ENCODE measurements at places on chromosomes 7 and 10.

- DNase-seq: no peak
These were observed 184.5 kb upstream of the SHH start for GRCh38 chr7:155996718-155997280.

DNA sequence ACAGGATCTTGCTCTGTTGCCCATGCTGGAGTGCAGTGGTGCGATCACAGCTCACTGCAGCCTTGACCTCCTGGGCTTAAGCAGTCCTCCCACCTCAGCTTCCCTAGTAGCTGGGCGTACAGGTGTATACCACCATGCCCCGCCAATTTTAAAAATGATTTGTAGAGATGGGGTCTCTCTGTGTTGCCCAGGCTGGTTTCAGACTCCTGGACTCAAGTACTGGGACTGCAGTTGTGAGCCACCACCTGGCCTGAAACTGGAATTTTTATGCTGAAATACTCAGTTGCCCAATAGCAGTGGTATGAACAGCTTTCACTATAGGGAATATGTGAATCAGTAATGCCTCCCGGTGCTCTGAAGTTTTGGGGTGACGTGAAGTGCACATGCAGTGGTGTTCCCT lies 7.6 kb downstream of the ZRANB1 start:
- DNase-seq: no peak

GRCh38 chr10:99815621-99816020 lies 33.2 kb downstream of the ABCC2 start:
- no peak for DNase-seq

GRCh38 chr7:99128076-99128950 lies 15.6 kb downstream of the SMURF1 start:
- DNase-seq: no peak

DNA sequence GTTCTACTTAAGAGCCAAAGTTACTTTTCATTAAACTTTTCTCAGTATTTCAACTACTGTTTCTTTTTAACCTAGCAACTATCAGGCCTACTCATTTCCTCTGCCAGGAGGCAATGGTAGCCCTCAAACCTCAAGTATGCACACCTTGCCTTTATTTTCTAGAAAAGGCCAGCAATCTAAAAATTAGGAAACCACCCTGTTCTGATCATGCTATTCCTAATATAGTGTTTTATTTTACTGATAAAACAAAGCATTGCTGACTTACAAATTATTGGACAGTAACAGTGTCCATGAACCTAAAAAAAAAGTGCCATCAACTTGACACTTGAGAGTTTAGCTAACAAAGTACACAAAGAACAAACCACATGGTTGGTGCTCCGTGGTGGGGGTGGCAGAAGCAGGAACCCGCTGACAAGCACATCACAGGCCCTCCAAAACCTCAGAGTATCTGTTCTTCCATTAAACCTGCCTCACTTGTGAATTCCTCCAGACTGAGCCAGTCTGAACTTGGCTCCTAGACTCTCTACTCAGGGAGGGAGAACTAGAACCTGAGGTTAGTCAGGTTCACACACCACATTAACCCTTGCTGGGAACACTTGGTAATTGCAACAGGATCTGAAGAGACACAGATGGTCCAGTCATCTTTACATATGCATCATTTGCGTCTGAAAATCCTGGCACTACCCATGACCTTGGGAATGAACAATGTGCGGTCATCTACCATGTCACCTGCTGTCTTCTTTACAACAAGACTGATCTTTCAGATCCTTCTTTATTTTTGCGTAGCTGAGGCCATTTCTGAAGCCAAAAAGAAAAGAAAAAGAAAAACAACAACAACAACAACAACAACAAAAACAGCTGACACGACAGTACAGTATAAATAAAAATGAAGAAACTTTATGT lies 31.9 kb downstream of the PIP4K2A start:
- DNase-seq: no peak

DNA sequence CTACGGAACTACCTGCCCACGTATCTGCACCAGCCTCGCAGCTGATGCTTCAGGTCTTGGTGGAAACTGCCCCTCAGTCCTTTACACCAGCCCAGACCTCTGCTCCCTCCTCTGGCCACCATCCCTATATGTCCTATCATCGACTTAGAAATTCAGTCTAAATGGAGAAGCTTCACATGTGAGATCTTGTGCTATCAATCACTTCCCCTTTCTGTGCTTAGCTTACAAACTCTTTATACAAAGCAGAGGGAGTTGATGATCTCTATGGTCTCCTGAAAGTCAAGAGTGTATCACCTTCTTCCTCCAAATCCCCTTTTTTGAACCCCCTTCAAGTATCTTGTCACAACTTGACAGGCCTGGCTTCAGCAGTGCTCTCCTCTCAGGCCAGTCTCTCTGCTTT lies 30.7 kb downstream of the ZNF777 start:
- DNase-seq: no peak

DNA sequence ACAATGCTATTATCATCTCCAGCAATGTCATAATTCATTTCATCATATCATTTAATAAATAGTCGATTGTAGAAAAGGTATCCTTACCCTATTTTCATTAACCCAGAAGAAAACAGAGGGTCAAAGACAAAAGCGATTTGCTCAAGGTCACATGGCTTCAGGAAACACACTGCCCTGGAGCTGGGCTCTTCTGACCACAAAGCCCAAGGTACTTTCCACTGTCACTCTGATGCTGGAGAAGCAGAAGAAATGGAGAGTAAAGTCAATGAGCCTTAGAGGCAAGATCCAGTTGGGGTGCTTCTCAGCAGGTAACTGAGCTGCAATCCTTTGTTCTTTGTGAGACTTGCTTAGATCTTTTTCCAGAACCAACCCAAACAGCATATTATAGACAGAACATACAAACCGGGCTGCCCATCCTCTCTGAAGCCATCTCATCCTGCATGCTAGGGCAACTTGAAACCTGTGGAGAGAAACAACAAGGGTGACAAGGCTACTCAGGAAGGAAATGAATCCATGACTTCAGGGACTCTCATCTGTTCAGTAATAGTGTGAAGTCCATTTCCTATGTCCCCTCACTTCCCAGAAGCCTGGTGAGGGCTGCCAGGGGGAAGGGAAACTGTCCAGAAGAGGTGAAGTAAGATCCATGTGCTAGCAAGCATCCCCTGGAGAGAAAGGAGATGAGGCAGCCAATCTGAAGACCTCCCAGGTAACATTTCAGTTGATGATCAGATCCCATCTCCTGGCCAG lies 148.6 kb upstream of the SVIL start:
- DNase-seq: no peak

DNA sequence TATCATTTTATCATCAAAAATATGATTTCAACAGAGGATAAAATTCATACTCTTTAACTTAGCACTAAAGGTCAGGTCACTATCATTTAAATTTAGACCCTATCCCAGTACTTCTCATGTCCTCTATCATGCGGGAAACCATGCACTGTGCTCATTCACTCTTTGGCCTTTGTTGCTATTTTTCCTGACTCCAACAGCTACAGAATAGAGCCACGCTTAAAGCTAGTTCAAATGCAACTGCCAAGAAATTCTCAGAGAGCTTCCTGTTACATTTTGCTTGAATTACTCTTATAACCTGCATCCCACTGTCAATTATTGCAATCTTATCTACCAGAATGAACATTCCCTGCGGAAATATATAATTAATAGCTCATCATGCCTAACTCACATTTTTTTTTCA lies 58.3 kb downstream of the SEMA3A start:
- no peak for DNase-seq

- no peak for DNase-seq
These were observed 464.0 kb upstream of the AUTS2 start for GRCh38 chr7:69134316-69134715.

GRCh38 chr7:71595176-71595575 lies 463.2 kb downstream of the GALNT17 start:
- DNase-seq: no peak

DNA sequence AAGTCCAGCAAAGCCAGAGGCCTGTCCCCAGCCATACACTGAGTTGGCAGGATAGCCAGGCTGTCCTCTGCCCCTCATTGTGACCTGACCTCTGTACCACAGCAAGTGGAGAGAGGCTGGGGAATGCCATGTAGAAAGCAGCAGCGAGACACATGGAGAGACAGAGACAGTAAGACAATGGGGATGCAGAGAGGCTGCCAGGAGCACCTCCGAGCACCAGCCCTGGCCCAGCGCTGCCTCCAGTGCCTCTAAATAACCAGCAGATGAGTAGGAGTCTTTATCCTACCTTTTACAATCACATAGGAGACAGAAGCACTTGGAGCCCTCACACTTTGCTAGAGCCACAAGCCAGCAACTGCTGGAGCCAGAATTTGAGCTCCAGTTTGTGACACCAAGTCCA lies 8.1 kb downstream of the GDF2 start:
- DNase-seq: no peak

GRCh38 chr7:52518869-52519268 lies 516.6 kb upstream of the POM121L12 start:
- DNase-seq: no peak

- no peak for DNase-seq
These were observed 15.0 kb downstream of the PTN start for GRCh38 chr7:137328373-137329120.

DNA sequence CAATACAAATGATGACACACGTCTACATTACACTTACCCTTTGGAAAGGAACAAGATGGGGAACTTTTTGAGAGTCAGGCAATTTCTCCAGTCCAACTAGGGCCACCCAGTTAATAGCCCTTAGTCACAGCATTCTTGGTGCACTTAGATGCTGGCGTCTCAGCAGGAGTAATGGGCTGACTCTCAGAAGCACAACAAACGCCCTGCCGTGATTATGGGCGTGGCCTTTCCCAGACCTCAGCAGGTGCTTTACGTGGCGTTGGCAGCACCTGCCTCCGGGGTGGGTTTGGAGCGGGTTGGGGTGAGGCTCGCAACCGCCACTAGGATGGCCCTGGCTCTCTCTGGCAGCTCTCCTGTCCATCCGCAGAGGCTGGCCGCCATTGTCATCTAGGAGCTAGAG lies 147.6 kb upstream of the SHH start:
- no peak for DNase-seq

DNA sequence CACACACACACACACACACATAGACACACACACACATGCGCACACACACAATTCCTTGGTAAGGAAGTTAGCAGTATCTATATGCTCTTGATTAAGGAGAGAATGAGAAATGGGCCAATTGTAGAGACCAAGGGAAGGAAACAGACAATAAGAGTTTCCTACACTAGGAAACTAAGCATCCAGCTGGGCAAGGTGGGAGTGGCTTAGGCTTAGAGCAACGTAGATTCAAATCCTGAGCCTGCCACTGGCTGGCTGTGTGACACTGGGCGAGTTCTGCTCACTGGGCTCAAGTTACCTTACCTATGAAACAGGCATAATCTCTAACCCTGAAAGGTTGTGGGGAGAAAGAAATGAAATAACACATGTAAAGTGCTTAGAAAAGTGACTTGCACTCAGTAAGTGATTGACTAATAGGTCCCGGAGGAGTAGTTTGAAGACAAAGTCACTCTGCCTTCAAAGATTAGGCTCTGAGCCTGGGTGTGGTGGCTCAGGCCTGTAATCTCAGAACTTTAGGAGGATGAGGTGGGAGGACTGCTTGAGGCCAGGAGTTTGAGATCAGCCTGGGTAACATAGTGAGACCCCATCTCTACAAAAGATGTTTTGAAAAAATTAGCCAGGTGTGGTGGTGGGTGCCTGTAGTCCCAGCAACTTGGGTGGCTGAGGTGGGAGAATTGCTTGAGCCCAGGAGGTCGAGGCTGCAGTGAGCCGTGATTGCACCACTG lies 701.4 kb downstream of the PARD3 start:
- no peak for DNase-seq

DNA sequence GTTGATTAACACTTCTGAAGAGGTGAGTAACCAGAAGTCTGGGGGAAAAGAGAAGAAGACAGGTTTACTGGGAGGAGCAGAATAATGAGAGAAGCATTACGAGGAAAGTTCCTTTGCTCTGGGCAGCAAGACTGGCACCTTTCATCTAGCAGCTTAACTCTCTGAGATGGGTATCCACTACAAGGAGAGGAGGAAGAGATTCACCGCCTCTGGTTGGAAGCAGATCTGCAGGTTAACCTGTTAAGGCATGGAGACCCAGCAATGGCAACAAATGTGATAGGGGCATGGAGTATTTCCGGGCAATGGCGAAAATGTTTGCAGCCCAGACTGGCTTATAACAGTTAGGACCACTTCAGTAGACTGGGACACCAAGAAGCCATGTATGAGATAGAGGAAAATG lies 162.2 kb downstream of the TFEC start:
- DNase-seq: no peak

DNA sequence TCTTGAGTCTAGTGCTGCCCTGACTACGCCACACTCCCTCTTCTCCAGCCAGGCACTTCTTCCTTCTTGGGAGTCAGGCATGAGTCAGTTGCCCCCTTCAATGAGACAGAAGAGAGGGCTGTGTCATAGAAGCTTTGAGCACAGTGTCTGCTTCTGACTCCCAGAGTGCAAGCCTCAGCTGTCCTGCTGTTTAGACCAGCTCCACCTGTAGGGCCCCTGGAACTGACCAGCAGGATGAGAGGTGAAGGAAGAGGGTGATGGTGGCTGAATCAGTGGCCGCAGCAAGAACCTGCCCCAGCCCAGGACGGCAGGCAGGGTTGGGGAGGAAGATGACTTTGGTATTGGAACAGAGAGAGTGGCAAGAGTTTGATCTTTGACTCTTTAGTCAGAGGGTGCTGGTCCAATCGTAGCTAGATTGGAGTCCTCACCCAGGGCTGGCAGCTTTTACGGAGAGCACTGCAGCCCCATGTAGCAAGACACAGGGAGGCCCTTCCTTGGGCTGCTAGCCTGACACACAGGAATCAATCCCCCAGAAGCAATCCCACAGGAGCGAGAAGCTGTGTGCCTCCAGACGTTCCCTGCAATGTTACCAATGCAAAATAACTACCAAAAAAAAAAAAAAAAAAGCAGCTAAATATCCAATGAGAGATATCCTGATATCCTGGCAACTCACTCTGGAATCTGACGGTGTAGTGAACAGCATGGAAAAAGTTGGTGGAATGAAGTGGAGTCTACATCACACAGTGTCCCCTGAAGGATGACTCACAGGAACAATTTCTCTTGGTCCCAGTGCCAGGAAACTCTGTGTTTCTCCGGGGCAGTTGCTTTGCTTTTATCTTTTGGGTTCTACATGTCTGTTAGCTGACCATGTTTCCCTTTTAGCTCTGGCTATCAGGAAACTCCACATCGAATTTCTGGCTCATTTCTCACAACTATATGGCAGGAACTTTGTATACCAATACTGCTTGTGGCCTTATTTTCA lies 6.9 kb downstream of the C10orf62 start:
- DNase-seq: peak; percentile 63

GRCh38 chr10:35160743-35161142 lies 34.1 kb downstream of the CREM start:
- DNase-seq: no peak

- no peak for DNase-seq
These were observed 25.0 kb downstream of the CACUL1 start for GRCh38 chr10:118729641-118730258.

- DNase-seq: no peak
These were observed 284.9 kb upstream of the AOAH start for GRCh38 chr7:37009125-37009675.

GRCh38 chr7:40219917-40220316 lies 85.1 kb downstream of the SUGCT start:
- no peak for DNase-seq

GRCh38 chr7:151081170-151082101 lies 827 bp upstream of the FASTK start:
- no peak for DNase-seq
